ENCODE measurements at places on chromosomes 7 and 10. TPM values are rescaled to one million over a fixed set of nuclear protein-coding genes. Genes with fewer than 3 reads are reported as not detected.

Gene VPS37D
- 5.9 TPM for total RNA-seq

Gene SAP25
- not detected for total RNA-seq

Gene NT5C2
- total RNA-seq = 94.1 TPM

Gene PNLIPRP3
- total RNA-seq = 0.59 TPM

Gene CNTNAP2
- total RNA-seq = 7.6 TPM

Gene WIPF3
- total RNA-seq = under 0.01 TPM

Gene CDK14
- 39.1 TPM for total RNA-seq

Gene CALCR
- total RNA-seq = not detected

- peak; percentile 68 for DNase-seq
Observed at GRCh38 chr10:31977440-31978155, 49.0 kb upstream of the ARHGAP12 start.

- no peak for DNase-seq
Observed at GRCh38 chr10:48594371-48594770, 10.5 kb downstream of the ARHGAP22 start.

- no peak for DNase-seq
Observed at GRCh38 chr10:5896208-5897052, 6.4 kb downstream of the FBH1 start.

DNA sequence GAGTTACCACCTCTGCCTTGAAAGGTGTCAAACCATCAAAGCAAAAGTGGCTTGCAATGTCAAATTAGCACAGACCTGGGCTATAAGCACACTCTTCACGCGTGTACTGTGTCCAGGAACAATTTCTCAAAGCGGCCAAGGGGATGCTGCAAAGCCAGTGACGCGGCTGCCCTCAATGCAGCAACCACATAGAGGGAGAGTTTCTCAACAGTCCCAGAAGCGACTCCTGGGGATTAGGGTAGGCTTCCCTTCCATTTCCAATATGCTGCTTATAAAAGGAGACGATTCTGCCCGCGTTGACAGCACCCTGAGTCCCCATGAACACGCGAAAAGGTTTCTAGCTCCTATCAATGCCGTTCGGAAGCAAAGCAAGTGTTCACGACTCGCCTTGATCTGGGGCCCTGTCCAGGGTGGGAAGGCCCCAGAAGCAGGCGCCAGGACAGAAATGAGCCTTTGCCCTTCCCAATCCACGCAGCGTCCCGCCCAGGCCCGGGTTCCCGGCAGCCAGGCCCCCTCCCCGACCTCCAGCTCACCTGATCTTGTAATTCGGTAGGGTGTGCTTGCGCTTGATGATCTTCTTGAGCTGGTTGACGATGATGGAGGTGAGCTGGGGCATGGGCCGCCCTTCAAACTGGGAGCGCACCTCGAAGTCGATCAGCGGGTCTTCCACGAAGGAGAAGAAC lies 1.3 kb downstream of the PDZD8 start:
- DNase-seq = peak; percentile 84

- no peak for DNase-seq
Observed at GRCh38 chr10:71893920-71894319, 42.9 kb upstream of the PSAP start.

DNA sequence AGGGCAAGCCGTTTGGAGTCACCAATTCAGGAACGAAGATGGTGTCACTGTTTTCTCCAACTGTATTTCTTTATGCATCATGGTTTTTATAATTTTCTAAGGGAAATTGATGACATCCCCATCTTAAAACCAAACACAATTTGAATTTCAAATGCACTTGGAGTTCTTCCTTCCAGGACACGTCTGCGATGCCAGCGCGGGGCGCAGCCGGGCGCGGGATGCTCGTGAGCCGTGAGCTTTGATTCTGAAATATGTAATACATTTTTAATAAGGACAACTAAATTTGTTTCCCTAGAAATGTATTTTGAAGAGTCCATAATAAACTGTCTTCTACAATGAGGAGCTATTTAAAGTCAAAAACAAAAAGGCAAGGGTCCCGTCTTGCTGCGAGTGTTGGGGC lies 492.1 kb downstream of the DNAJB6 start:
- no peak for DNase-seq

DNA sequence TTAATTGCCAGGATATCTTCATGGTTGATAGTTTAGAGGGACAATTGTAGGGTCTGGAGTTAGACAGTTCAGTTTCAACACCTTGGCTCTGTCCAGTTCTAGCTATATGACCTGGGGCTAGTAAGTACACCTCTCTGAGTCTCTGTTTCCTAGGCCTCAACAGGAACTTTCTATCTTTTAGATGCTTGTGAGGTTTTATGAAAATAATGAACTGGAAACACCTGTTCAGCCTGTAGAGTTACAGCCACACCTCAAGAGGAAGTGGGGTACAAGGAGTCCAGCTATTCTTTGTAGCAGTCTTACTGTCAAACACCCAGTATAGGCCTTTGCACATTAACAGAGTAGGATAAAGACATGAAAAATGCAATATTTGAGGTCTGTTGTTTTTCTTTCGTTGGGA lies 73.4 kb downstream of the CHRM2 start:
- DNase-seq = no peak

DNA sequence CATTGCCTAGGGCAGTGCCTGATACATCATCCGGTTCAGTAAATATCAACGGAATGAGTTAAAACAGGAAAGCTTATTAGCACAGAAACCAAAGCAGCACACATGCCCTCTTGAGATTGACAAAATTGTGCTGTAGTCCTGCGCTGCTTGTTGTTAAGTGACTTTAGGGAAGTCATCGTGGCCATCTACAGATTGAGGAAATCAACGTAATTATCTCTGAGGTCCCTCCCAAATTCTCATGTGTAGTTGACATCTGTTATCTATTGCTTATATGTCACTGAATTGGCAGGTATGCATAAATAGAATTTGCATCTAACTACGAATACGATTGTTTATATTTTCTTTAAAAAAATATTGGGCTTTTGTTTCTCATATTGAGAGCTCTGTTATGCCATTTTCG lies 3.5 kb upstream of the GNB2 start:
- DNase-seq = no peak

- DNase-seq = peak; percentile 78
Observed at GRCh38 chr10:97715259-97715874, 1.8 kb downstream of the MARVELD1 start.

DNA sequence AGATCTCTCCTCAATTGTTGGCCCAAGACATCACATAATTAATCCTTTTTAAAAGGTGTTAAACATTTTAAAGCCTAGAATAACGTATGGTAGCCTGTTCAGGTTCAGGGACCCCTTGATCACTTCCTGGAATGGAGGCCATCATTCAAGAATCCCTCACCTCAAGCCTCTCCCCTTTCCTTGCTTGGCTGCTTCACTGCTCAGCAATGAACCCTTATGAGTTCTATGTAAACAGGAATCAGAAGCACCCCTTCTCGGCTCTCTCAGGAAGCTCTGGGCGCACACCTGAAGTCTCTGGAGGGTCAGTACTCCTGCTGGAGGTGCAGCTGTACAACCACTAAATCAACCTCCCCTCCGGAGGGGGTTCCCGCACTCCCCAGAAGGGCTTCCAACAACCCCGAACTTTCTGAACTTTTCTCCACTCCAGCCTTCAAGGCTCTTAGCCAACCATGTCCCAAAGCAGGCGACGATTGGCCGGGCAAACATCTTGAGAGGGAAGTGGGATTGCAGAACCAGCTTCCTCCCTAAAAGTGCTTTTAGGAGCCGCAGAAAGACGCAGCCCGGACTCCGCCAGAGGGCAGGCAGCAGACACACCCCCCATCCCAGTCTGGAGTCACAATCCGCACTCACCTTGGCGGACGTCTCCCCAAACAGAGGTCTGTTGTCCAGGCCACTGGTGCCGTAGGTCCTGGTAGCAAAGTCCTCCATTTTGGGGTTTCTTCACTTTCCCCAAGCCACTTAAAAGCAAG lies 562 bp downstream of the TMEM243 start:
- DNase-seq = no peak

GRCh38 chr10:121268363-121268762 lies 329.9 kb downstream of the FGFR2 start:
- DNase-seq = no peak

GRCh38 chr7:65812281-65812680 lies 60.6 kb upstream of the VKORC1L1 start:
- DNase-seq = peak; percentile 17

DNA sequence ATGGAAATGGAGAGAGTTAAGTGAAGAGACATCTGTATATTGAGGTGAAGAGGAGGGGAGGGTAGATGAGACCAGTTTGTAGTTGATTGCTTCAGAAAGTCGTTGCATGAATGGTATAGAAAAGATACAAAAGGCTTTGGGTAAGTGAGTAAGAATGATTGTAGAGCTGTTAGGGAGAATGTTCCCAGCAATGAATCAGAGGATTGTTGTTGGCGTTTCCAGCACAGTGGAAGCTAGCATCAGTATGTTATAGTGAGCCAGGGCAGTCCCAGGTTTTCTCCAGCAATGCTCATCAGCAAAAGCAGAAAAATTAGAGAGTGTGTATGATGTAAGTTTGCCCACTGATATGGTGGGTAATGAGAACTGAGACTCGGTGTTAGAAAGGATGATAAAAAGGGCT lies 15.4 kb upstream of the CDK6 start:
- peak; percentile 73 for DNase-seq

- DNase-seq = peak; percentile 76
Observed at GRCh38 chr10:47332946-47333345, 10.7 kb downstream of the GDF2 start.

- no peak for DNase-seq
Observed at GRCh38 chr7:98935811-98936210, 57.5 kb downstream of the TRRAP start.

DNA sequence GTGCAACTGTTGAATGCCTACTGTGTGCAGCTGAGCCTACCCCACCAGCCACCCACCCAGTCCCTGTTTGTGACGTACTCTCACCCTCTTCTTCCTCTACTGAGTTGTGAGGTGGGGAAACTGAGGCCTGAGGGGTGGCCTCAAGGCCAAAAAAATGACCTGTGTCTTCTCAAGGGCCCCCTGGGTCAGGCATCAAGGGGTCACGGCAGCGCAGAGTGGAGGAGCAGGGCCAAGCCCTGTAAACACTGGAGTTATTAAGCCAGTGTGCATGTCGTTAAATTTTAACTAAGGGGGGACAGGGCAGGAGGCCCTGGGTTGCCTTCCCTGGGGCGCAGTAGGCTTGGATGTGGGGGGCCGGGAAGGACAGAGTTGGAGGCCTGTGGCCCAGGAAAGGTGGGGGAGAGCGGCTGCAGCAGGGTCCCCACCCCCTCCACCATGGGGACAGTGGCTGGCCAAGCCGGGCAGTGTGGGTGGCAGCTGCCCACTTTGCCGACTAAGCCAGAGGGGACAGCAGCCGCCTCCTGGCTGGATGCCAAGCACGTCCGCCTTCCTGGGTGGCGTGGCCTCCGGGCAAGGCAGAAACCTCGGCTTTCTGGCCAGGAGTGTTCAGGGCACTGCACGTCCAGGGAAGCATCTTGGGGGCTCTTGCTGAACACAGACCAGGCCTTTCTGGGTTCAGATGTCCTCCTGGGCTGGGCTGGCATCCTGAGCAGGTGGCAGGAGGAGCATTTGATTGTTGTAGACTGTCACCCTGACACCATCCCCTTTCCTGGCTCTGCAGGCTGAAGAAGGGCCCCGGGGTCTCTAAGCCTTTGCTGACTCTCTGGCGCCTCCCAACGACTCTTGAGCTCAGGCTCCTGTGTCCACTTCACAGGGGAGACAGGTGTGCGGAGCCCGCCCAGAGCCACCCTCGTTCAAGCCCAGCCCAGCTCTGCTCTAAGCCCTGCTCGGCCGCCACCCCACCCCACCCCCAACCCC lies 1.9 kb downstream of the SLC29A4 start:
- peak; percentile 86 for DNase-seq

DNA sequence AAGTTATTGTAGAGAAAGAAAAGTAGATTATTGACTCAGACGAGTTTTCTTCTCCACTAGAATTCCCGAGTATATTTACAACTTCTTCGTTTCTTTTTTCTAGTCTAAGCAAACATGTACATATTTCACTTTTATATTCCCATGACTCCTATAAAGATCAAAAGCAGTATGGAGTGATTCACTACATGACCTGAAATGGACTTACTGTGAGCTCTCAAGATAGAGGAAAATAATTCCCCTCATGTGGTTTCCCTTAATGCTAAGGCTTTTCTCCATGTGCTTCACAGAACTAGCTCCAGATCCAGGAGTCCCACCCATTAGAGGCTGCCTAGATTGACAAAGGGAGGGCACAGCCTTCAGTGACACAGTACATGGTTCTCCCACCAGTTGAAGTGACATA lies 823.1 kb upstream of the LRRTM3 start:
- no peak for DNase-seq

DNA sequence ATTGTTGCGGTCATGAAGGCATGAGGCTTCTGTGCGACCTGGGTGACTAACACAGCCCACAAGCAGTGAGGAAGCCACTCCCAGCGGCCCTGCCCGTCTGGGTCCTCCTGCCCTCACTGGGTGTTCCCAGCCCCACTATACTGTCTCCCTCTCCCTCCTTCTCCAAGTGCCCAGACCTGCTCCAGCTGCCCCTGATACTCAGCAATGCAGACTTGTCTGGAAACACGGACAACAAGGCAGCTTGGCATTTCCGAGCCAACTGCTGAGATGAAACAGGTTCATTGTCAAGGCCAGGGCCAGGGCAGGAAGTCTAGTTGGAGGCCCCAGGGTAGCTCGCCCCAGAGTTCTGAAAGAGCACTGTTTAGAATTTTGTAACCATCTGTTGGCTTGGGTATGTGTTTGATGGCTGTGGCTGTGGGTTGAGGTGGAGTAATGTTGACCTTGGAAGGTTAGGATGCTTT lies 95.7 kb downstream of the RBM20 start:
- no peak for DNase-seq

GRCh38 chr10:100104300-100104699 lies 22.6 kb upstream of the CPN1 start:
- DNase-seq = no peak

DNA sequence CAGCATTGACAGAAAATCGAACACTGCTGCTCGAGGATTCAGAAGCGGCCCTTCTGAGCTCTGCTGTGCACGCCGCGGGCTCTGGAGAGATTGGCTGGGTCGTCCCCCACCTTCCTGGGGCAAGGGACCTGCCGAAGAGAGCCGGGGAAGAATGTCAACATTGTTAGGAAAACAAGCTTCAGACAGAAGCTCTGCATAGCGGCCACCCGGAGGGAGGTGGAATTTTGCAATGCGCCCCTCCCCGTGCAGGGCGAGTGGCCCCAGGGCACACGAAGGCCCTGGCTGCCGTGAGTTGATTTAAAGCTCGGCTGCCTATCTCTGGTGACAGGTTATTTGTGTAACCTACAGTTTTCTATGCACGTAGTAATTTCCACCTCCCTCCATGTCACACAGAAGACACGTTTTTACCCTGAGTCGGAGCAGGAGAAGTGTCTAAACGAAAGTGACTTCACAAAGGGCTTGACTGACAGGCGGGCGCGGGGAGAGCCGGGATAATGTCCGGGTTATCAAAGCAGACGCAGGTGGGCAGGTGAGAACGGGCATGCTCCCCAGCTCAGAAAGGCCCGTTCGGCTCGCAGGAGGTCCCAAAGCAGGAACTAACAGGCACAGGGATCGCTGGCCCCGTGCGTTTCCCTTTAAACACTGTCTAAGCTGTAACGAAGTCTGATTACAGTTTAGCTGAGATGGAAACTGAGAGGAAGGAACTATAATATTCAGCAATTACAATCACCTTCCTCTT lies 84.6 kb downstream of the PDGFA start:
- no peak for DNase-seq

All from osteoblast (primary cell).